Foreskin keratinocyte (primary cell): ENCODE measurements at places on chromosomes 5 and 9. TPM values are rescaled to one million over a fixed set of nuclear protein-coding genes. Genes with fewer than 3 reads are reported as not detected.

TAF11L8 gene
- polyA plus RNA-seq: not detected in 2 replicates

PCDHA7 gene
- 0.13 and 0.37 TPM in 2 replicates for polyA plus RNA-seq

ZSWIM6 gene
- polyA plus RNA-seq: 1.4 and 1.6 TPM in 2 replicates

IFNA13 gene
- not detected in 2 replicates for polyA plus RNA-seq

C5 gene
- polyA plus RNA-seq: 0.69 and 0.75 TPM in 2 replicates
